ENCODE measurements at places on chromosomes 13 and 19.

- no peak for DNase-seq
Measured at GRCh38 chr19:2064788-2065524, 13.9 kb upstream of the MKNK2 start.

GRCh38 chr19:2453431-2454025 lies 3.2 kb downstream of the LMNB2 start:
- no peak for DNase-seq

GRCh38 chr13:66212511-66212910 lies 1017.6 kb downstream of the PCDH9 start:
- no peak for DNase-seq

- DNase-seq = no peak
Measured at GRCh38 chr13:100196375-100196774, 107.5 kb downstream of the PCCA start.

GRCh38 chr13:94967183-94968039 lies 255.1 kb upstream of the SOX21 start:
- DNase-seq = no peak

DNA sequence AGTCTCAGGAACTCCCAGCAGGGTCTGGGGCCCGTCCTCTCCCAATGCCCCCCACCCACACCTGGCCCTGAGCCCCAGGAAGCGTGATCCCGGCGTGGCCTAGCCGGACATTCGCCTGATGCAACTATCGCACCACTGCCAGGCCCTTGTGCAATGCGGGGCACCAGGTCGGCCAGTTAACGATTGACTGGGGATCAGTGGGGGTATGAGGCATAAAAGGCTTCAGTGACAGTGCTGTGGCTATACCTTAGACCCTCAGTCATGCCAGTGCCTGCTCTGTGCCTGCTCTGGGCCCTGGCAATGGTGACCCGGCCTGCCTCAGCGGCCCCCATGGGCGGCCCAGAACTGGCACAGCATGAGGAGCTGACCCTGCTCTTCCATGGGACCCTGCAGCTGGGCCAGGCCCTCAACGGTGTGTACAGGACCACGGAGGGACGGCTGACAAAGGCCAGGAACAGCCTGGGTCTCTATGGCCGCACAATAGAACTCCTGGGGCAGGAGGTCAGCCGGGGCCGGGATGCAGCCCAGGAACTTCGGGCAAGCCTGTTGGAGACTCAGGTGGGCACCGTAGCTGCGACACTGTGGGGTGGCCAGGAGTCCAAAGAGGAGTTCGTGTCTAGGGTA lies at the start of gene ANGPTL8:
ANGPTL8 (plus strand) TSS at position 243 of the 624 bp plus-strand sequence; CDS start at position 262, 19 bp downstream.
- DNase-seq = no peak

GRCh38 chr19:1018932-1019615 lies 1.8 kb downstream of the TMEM259 start:
- no peak for DNase-seq

DNA sequence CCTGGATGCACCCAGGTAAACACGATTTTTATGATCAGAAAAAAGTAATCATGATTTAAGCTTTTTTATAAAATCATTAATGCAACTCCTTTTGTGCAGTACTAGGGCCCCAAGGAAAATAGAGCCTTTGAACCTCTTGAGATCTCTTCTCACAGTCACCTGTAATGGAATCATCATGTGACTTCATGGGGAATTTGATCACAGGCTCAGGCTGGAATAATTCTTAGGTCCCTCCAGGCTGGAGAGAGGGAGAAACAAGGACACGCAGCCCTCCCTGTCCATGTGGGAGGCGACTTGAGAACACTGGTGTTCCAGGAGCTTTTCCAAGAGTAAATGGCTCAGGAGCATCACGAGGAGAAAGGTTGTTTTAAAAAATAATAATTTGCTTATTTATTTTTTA lies 156.1 kb downstream of the NUFIP1 start:
- no peak for DNase-seq

GRCh38 chr19:5046339-5047039 lies 77.6 kb downstream of the KDM4B start:
- DNase-seq = no peak

GRCh38 chr13:35499196-35499662 lies 22.7 kb upstream of the MAB21L1 start:
- no peak for DNase-seq

GRCh38 chr13:44726778-44727177 lies 150.6 kb upstream of the TSC22D1 start:
- DNase-seq = no peak

- no peak for DNase-seq
Measured at GRCh38 chr13:44236370-44236769, 137.3 kb upstream of the SERP2 start.

DNA sequence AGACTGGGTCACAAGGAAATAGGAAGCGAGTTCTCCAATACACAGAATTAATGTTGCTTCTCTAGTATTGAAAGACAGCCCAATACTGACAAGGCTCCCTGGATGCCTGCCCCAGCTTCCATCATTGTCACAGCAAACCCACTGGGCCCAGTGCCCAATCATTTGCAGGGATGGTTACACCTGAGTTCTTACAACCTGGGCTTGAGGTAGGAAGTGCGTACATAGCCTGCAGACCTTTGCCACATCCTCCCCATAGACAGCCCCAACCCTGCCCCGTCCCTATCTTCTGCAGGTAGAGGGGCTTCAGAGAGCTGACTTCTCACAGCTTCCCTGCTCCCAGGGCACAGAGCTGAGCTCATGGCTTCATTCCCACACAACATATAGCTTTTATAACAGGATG lies 108.1 kb upstream of the UBL3 start:
- DNase-seq = no peak

- DNase-seq = no peak
Measured at GRCh38 chr13:89239361-89240127, 1568.4 kb downstream of the SLITRK5 start.

DNA sequence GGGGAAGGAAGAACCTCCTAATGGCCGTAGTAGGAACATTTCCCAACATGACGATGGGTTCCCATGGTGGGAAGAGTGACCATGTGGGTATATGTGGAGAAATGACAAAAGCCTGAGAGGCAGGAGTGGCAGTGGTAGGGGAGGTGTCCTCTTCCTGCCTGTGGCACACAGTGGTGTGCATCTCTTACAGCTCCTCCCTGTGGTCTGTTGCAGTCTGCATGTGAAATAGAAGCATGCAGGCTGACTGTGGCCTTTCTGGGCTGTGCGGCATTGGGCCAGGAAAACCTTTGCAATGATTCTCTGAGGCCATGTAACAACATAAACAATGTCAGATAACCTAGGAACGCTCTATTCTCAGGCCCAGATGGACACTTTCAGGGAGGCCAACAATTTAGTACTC lies 84.0 kb downstream of the LACC1 start:
- DNase-seq = no peak

GRCh38 chr13:98921786-98922185 lies 56.1 kb downstream of the DOCK9 start:
- DNase-seq = no peak

GRCh38 chr19:48741129-48741999 lies 954 bp upstream of the RASIP1 start:
- DNase-seq = no peak

GRCh38 chr19:13977803-13978202 lies 25.5 kb downstream of the DCAF15 start:
- no peak for DNase-seq

GRCh38 chr19:40888191-40888590 lies 6.2 kb upstream of the CYP2A7 start:
- no peak for DNase-seq

GRCh38 chr13:28819735-28820098 lies 422 bp upstream of the MTUS2 start:
- no peak for DNase-seq

DNA sequence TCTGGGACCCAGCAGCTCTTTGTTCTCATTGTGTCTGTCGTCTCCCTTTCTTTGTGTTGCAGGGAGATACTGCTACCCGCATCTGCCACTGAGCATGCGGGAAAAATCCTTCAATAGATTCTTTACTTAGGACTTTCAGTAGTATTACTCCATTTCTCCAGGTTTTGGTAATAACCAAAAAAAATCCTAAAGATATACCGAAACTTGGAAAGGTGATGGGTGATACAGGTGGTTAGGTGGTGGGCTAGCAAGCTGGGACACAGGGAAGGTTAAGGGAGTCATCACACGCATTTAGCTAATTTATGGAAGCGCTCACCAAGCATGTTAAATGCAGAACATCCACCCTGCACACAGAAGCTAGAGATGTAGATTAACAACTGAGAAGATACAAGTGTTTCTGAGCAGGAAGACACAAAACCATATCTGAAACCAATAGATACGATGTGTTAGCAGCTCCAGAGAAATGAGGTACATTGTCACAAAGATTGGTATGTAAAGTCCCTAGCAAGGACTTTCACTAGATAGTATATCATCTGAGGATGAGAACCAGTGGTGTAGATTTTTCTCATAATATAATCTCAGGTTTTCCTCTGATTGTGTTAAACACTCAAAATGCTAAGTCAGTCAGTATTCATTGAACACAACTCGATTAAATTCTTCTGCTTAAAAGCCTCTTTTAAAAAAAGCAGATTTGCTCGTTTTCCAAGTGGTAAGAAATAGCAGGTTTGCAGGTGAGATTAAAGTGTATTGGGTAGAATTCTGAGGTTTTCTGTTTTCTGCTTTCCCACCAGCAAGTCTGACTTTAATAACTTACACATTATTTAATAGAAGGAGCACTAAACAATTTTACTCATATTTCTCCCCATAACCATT lies 1.2 kb upstream of the SLAIN1 start:
- no peak for DNase-seq

DNA sequence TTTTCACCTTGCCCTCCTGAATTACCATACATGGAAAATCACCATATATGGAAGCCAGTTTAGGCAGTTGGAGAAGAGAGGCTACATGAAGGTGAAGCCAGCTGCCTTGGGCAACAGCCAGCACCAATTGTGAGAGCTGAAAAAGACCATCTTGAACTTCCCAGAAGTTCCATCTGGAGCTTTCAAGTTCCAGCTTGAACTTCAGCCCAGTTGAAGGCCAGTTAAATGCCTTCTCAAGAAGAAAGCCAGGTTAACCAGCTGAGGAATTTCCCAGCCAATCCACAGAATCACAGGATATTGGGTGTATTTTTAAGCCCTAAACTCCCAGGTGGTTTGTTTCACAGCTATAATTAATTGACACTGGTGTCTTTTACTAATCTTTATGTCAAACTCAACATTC lies 713.6 kb upstream of the MIR17HG start:
- DNase-seq = no peak

DNA sequence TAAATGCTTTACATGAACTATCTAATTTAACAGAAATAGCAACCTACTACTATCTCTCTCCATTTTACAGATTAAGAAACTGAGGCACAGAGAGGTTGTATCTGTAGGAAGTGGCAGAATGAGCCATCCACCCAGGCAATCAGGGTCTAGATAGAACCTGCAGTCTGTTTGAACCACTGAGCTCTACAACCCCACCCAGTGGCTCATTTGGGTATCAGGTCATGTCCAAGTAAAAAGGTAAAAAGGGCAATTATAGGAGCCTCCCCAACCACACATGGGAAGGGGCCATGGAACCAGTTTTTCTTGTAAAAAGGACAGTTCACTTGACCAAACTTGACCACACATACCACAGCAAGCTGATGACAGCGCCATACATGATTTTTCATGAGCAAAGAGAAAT lies 92.9 kb upstream of the SGCG start:
- no peak for DNase-seq

DNA sequence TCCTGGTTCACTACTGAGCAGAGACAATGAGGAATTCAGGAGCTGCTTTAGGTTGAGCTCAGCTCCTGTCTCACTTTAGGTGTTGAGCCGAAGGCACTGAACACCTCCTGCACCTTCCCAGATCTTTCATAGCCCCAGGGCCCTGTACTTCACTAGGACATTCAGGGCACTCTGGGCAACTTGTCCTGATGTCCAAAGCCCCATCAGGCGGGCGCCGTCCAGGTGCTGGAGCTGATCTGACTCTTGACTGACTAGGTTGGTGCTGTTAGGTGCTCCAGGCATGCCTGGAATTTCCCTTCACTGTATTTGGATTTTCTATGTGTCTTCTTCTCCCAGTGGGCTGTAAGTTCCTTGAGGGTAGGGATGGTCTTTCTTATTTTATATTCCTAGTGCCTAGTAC lies 48.4 kb upstream of the CNMD start:
- no peak for DNase-seq

DNA sequence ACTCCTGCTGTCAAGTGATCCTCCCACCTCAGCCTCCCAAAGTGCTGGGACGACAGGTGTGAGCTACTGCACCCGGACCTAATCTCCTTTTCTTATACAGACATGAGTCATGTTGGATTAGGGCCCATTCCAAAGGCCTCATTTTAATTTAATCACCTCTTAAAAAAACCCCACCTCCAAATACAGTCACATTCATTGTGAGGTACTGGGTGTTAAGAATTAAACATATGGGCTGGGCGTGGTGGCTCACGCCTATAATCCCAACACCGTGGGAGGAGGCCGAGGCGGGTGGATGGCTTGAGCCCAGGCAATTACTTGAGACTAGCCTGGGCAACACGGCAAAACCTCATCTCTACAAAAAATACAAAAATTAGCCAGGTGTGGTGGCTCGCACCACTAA lies 46.6 kb downstream of the PIN1 start:
- DNase-seq = no peak

DNA sequence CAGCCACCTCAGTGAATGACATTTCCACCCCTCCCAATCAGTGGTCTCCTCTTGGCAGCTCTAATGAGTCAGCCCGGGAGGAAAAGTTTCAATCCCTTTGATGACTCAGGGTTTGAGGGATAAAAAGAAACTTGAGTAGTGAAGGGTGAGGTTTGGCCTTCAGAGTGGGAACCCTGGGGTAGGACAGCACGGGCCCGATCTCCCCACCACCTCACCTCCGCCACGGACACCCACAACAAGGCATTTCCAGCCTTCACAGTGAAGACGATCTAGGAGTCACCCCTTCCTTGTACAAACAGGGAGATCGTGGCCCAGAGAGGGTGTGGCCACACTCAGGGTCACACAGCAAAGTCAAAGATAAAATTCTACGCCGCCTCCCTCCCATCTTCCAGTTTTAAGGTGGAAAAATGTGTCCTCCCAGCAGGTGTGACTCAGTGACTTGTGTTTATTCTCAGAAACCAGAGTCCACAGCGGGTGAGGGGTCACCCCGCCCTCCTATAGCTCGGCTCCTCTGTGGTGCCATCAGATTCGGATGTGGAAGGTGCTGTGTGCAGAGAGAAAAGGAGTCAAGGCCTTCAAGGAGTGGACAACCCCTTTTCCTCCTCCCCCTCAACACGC lies 12.3 kb downstream of the CIB3 start:
- DNase-seq = no peak

DNA sequence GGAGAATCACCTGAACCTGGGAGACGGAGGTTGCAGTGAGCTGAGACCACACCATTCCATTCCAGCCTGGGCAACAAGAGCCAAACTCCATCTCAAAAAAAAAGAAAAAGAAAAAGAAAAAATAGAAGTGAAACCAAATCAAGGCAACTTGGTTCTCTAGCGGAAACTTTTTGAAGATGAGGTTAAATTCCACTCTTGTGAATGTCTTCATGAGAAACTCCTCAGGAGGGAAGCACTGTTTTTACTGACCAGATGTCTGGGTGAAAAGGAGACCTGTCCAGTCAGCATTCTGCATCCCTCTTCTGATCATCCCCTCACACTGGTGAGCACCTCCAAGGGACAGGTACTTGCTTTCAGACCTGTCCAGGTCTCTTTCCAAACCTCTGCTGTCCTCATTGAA lies 15.8 kb downstream of the BRD4 start:
- DNase-seq = no peak

All from ascending aorta (tissue), 2 donors.